HFFc6 (cell line): ENCODE measurements at places on chromosomes 5 and 9. TPM values are rescaled to one million over a fixed set of nuclear protein-coding genes. Genes with fewer than 3 reads are reported as not detected.

Gene STING1
- total RNA-seq = 69.5 to 91.7 TPM (median 78.1 TPM) in 3 replicates

Gene QSOX2
- 20.7 to 24.9 TPM (median 23.3 TPM) in 3 replicates for total RNA-seq

Gene GNA14
- total RNA-seq = not detected in 3 replicates

GRCh38 chr5:112063856-112064255 lies 306.9 kb upstream of the NREP start:
- no peak for DNase-seq
- H3K27me3 ChIP-seq = no peaks in the 10 kb centered on the region; the same call in 1 of the 2 replicates
- H3K27ac ChIP-seq = no peak overlapping the region
- peaks cover 6% of the 10 kb centered on the region; the same call in 1 of the 2 replicates for H3K4me1 ChIP-seq

GRCh38 chr5:150113047-150113744 lies 26.8 kb upstream of the CSF1R start:
- H3K4me3 ChIP-seq = peak overlapping the region; percentile 43
- H3K4me1 ChIP-seq = peaks cover 68% of the 10 kb centered on the region

DNA sequence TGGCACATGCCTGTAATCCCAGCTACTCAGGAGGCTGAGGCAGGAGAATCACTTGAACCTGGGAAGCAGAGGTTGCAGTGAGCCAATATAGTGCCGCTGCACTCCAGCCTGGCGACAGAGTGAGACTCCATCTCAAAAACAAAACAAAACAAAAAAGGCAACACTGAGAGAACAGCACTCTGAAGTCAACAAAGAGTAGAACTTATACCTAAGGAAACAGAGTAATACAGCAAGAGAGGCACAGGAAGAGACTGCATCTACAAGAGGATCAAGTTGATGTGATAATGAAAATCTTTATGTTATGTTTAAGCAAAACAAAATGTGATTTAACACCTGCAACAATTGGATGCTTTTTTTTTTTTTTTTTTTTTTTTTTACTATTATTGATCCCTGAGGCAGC lies 33.1 kb downstream of the FYB1 start:
- H3K4me3 ChIP-seq = no peak overlapping the region
- DNase-seq = no peak
- no peaks in the 10 kb centered on the region for H3K36me3 ChIP-seq
- peaks cover 51% of the 10 kb centered on the region for H3K4me1 ChIP-seq
- H3K27me3 ChIP-seq = no peaks in the 10 kb centered on the region
- H3K27ac ChIP-seq = no peak overlapping the region

DNA sequence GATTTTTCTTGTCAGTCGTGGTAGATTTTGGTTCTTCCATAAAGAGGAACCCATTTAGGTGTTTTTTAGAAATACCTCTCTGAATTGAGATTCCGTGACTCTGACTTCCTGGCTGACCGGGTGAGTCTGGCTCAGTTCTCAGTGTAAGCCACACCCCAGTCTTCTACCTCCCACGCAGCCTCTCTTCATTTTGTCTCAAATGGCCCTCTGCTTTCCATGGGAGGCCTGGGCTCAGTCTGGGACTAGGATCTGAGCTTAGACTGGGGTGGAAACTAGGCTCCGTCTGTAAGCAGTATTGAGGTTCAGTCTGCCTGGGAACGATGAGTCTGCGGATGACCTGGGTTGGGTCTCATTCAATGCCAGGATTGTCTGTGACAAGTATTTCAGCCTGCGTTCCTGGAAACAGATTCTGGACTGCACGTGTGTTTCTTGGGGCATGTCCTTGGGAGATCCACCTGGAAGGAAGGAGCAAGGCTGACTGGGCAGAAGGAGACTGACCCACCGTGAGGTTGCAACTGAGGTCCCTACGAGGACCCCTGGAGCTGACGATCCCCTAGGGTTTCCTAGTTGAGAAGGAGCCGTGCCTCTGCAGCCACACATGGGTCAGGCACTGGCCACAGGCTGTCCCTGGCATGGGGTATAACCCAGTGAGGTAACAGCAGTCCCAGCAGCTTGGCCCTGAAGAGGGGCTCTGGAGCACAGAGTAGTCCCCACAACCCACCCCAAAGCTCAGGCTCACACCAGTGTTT lies 12.4 kb upstream of the CRB2 start:
- no peaks in the 10 kb centered on the region for H3K4me1 ChIP-seq
- no peaks in the 10 kb centered on the region for H3K36me3 ChIP-seq
- H3K27me3 ChIP-seq = peaks cover 8% of the 10 kb centered on the region
- no peak overlapping the region for H3K4me3 ChIP-seq
- DNase-seq = no peak

Gene PSD2
- 0.14 TPM in 1 of 2 replicates, not detected in the other for total RNA-seq

GRCh38 chr5:68010740-68011139 lies 204.8 kb upstream of the PIK3R1 start:
- peaks cover 21% of the 10 kb centered on the region for H3K4me1 ChIP-seq
- no peak overlapping the region for H3K4me3 ChIP-seq
- H3K27ac ChIP-seq = no peak overlapping the region
- no peaks in the 10 kb centered on the region for H3K27me3 ChIP-seq

DNA sequence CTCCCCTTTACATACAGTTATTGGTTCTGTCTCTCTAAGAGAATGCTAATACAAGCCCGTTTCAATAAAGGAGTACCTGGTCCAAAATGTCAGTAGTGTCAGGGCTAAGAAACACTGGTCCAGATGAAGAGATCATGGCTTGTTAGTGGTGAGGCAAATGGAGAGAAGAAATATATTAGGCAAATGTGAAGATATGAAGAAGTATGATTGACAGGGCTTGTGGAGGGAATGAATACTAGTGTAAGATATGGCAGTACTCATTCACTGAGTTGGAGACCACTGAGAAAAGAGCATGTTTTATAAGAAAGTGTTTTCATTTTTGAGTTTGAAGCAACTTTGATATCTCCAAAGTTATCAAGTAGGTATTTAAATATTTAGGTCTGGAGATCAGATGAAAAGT lies 290.5 kb upstream of the MEF2C start:
- H3K4me1 ChIP-seq = no peaks in the 10 kb centered on the region
- H3K27me3 ChIP-seq = peaks cover under 1% of the 10 kb centered on the region; the same call in 1 of the 2 replicates
- H3K27ac ChIP-seq = no peak overlapping the region
- no peak overlapping the region for H3K4me3 ChIP-seq
- H3K36me3 ChIP-seq = no peaks in the 10 kb centered on the region

DNA sequence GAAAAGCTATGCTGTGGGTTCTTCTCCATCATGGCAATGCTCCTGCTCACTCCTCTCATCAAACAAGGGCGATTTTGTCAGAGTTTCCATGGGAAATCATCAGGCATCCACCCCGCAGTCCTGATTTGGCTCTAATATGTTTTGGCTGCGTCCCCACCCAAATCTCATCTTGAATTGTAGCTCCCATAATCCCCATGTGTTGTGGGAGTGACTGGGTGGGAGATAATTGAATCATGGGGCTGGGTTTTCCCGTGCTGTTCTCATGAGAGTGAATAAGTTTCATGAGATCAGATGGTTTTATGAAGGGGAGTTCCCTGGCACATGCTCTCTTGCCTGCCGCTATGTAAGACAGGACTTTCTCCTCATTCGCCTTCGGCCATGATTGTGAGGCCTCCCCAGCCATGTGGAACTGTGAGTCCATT lies 163.8 kb downstream of the GADD45G start:
- H3K36me3 ChIP-seq = no peaks in the 10 kb centered on the region
- no peaks in the 10 kb centered on the region; the same call in 1 of the 2 replicates for H3K27me3 ChIP-seq

DNA sequence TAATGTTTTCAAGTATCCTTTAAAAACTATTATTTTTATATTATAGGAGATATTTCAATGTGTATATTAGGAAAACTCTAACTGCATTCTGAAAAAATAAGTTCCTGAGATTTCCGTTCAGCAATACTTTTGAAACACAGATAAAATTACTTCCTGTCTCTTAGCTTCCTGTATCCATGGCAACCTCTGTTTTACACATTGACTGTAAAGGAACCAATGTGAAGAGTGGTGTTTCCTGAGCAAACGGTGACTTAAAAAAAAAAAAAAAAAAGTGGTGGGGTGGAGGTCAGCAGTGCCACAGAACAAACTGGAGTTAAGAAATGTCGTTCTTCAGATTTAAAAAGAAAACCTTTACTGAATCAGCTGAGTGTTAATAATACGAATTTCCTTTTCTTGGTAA lies at the start of gene LRRC70:
Gene LRRC70, plus strand, starts transcription at position 280 of the 400 bp plus-strand sequence. CDS start 620 bp downstream, outside the sequence.
- no peaks in the 10 kb centered on the region for H3K27me3 ChIP-seq
- H3K36me3 ChIP-seq = no peaks in the 10 kb centered on the region
- no peak within 1 kb of the TSS for H3K4me3 ChIP-seq
- DNase-seq = peak; percentile 69

DNA sequence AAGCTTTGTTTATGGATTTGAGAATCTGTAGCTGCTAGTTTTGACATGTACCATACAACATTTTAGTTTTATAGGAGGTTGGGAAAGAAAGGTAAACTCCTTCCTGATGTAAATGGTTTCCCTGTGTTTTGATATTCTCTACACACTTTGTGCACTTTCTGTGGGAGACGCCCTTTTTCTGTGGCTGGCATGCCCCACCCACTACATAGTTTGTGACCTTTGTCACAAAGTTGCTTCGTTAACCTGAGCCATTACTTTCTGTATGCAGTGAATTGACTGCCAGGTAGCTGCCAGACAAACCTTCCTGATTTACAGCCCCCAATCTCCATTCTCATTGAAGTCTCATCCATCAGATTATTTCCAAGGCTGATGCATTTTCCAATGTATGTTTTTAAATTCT lies 90.6 kb downstream of the NLN start:
- H3K4me1 ChIP-seq = peaks cover 57% of the 10 kb centered on the region
- H3K27me3 ChIP-seq = no peaks in the 10 kb centered on the region
- no peak overlapping the region for H3K4me3 ChIP-seq
- peaks cover 57% of the 10 kb centered on the region for H3K36me3 ChIP-seq

Gene TRIP13
- total RNA-seq = 16.8 to 34.0 TPM (median 30.3 TPM) in 3 replicates

GRCh38 chr5:71862507-71863060 lies 143.5 kb downstream of the CARTPT start:
- peaks cover 31% of the 10 kb centered on the region for H3K4me1 ChIP-seq
- DNase-seq = no peak
- H3K4me3 ChIP-seq = no peak overlapping the region
- H3K36me3 ChIP-seq = no peaks in the 10 kb centered on the region
- peaks cover 15% of the 10 kb centered on the region for H3K27me3 ChIP-seq
- H3K27ac ChIP-seq = no peak overlapping the region

DNA sequence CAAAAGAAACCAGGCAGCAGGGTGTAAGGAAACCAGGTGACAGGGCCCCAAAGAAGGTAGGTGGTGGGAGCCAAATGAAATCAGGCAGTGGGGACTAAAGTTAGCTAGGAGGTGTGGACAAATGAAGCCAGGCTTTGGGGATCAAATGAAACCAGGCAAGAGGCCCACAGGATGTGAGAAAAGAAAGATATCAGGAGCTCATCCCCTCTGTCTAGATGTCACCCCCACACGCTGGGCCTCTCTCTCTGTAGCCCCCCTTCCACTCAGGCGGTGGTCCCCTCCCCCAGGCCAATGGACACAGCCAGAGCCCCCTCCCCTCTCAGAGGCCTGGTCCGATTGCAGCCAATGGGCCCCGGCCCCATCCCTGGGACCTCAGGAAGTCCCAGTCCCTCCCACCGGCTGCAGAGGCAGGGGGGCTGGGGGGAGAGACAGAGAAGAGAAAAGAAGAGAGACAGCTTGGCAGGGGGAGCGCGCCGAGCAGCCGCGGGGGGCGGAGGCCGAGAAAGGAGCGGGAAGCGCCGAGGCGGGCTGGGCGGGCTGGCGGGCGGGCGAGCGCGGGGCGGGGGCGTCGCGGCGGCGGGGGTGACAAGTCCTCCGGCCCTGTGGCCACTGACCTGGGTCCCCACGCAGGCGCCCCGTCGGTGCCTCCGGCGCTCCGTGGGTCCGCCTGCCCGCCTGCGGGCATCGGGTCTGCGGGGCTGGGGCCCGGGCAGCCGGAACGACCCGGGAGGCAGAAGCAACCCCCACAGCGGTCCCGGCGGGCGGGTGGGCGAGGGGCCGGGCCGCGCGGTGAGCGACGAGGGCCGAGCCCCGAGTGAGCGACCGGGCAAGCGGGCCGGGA lies 11.9 kb downstream of the CNTFR start:
- H3K4me3 ChIP-seq = no peak overlapping the region
- DNase-seq = no peak
- no peaks in the 10 kb centered on the region for H3K36me3 ChIP-seq

GRCh38 chr5:136185974-136186665 lies 6.8 kb downstream of the SMIM32 start:
- H3K27ac ChIP-seq = no peak overlapping the region
- H3K4me1 ChIP-seq = no peaks in the 10 kb centered on the region
- no peak for DNase-seq
- H3K4me3 ChIP-seq = no peak overlapping the region
- peaks cover 21% of the 10 kb centered on the region for H3K36me3 ChIP-seq

DNA sequence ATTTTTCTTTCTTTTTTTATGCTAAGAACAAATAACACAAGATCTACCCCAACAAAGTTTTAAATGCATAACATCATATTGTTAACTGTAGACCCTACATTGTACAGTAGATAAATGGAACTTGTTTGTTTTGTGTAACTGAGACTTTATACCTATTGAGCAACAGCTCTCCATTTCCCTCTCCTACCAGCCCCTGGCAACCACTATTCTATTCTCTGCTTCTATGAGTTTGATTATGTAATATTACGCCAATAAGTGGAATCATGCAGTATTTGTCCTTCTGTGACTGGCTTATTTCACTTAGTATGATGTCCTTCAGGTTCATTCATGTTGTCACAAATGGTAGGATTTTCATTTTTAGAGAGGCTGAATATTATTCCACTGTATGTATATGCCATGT lies 308.2 kb upstream of the PRR16 start:
- peaks cover 46% of the 10 kb centered on the region for H3K4me1 ChIP-seq
- H3K27me3 ChIP-seq = no peaks in the 10 kb centered on the region
- H3K36me3 ChIP-seq = peaks cover 5% of the 10 kb centered on the region; the same call in 1 of the 2 replicates
- no peak overlapping the region for H3K4me3 ChIP-seq

DNA sequence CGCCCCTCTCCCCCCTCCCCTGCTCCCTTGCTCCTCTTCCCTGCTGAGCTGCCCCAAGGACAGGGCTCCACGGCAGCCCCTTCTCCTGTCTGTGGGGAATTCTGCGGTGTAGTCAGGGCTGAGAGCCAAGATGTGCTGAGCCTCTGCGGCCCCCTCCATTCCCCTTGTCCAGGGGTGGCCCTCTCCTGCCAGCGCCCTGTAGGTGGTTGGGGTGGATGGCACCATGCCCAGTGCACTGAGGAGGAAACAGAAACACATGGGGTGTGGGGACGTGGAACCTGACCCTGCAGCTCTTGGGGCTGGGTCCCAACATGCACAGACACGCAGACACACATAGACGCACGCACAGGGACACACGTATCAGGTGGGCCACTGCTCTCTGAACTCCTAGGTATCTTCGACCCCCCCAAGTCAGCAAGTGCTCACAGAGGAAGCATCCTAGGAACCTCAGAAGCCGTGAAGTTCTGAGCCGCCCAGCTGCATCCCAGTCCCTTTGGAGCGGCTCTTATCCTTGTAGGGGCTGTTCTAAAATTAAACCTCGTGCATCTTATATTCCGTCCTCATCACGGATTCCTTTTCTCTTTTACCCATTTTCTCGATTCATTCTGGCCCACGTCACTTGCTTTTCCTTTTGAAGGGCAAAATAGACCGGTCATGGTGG lies 64.8 kb downstream of the HMCN2 start:
- H3K4me1 ChIP-seq = peaks cover 15% of the 10 kb centered on the region
- peaks cover 33% of the 10 kb centered on the region for H3K27me3 ChIP-seq
- no peak for DNase-seq
- no peak overlapping the region for H3K4me3 ChIP-seq

Gene RBM22
- total RNA-seq = 29.9 to 35.7 TPM (median 31.3 TPM) in 3 replicates

Gene ARL15
- total RNA-seq = 14.3 to 15.0 TPM (median 14.8 TPM) in 3 replicates
